H1 (cell line): ENCODE measurements at places on chromosomes 11 and 22.

- DNase-seq = peak; percentile 26
Measured at GRCh38 chr22:48404801-48405447, 1422.7 kb downstream of the BRD1 start.

DNA sequence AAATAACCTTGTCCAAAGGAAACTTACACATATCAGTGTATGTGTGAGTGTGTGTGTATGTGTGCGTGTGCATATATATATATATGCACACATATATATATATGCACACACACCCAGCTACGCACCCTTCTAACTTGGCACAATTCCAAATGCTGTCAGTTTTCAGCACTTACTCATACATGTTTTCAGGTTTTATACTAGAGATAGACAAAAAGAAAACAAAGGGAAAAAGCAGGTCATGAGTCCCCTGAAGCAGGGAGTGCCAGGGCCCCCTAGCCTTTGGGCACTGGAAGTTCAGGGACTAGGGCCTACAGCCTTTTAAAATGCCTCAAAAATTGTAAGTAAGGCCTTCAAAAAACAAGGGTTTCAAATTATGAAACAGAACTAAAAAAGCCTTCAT lies 265.4 kb downstream of the CADM1 start:
- DNase-seq = no peak

GRCh38 chr11:109769858-109770257 lies 323.3 kb upstream of the ZC3H12C start:
- no peak for DNase-seq

- DNase-seq = no peak
Measured at GRCh38 chr11:35083431-35084238, 55.3 kb upstream of the CD44 start.

DNA sequence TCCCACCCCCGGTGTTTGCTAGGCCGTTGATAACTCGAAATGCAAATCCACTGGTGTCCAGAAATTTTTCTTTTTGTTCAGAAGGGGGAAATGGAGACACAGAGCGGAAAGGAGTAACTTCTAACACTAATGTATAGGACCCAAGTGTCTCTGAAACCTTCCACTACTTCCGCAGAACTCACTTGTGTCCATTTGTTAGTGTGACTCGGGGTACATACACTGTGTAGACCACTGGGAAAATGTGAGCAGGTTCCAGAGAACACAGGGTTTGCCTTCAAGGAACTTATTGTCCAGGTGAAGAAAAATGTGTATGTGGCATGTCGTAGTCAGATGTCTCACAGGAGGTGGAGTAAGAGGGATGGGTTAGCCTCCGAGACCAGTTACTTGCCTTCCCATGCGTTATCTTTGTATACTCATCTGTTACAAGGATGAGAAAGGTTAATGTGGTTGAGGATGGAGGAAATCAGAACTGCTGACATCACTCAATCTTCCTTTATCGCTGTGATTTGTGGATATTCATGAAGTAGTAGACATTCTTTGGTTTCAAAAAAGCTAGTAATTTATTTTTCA lies 857 bp downstream of the ARCN1 start:
- no peak for DNase-seq

DNA sequence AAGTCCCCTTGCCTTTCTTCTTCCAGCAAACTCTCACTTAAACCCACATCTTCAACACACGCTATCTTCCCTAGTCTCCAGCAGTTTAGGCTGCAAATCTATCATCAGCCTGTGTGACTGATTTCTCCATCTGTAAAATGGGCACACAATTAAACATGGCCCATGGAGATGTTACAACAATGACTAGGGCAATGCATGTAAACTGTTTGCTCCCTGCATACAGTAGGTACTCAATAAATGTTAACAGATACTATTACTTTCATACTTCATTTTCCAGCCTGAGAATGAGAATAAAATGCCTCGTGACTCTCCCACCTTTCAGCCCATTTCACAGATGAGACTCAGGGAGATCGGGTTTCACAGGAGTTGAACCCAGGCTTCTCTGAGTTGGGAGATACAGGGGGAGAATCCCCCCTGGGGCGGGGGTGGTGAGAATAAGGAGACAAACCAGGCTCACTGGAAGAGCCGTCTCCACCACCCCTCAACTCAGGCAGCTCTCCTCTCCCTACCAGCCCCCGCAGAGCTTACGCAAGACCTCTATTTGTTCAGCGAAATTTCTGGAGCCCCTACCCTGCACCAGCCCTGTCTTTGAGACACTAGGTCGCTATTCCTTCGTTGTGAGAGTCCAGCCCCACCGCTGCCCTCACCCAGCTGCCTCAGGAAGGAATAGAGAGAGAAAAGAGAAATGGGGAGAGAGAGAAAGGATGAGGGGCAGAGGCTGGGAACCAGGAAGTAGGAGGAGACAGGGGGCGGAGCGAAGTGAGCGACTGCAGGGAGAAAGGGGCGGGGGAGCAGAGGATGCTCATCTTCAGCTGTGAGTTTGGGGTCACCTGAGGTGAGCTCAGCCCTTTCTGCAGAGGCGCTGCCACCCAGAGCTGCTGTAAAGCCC lies 42.1 kb upstream of the KLHL35 start:
- peak; percentile 86 for DNase-seq

DNA sequence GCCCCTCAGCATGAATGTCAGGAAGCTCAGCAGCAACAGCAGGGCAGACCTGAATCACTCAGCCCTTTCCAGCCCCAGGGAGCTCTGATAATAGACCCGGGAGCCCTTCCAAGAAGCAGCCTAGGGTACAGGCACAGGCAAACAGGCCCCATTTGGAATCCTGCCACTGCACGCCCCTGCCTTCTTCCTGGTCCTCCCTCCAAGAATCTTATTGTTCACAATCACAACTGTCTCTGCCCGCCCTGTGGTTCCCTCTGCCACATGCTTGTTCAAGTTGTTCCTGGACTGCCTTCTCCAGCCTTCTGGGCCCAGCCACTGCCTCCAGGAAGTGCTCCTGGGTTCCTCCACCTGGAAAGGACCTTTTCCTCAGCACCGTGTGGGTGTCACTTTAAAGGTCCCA lies 54.6 kb downstream of the LRRC32 start:
- no peak for DNase-seq

- no peak for DNase-seq
Measured at GRCh38 chr11:103378931-103379330, 269.7 kb downstream of the DYNC2H1 start.

GRCh38 chr11:78274739-78275138 lies 86.0 kb downstream of the USP35 start:
- DNase-seq = no peak

DNA sequence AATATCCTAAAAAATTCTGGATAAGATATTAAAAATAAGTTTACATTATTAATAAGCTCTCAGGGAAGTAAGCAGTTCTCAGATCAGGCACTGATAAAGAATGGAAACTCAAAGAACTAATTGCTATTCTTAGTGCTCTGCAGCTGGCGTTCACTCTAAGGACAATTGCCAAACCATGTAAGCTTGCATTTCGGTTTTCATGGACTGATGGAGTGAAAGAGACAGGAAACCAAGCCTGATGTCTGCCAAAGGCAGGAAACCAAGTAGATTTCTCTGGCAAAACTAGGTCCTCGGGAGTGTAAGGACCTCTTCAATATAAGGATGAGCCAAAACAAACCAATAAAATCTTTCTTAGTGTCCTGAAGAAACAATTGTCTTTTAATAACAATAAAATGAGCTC lies 355.2 kb downstream of the RAB38 start:
- no peak for DNase-seq

GRCh38 chr22:19800761-19801244 lies 40.2 kb downstream of the TBX1 start:
- no peak for DNase-seq

DNA sequence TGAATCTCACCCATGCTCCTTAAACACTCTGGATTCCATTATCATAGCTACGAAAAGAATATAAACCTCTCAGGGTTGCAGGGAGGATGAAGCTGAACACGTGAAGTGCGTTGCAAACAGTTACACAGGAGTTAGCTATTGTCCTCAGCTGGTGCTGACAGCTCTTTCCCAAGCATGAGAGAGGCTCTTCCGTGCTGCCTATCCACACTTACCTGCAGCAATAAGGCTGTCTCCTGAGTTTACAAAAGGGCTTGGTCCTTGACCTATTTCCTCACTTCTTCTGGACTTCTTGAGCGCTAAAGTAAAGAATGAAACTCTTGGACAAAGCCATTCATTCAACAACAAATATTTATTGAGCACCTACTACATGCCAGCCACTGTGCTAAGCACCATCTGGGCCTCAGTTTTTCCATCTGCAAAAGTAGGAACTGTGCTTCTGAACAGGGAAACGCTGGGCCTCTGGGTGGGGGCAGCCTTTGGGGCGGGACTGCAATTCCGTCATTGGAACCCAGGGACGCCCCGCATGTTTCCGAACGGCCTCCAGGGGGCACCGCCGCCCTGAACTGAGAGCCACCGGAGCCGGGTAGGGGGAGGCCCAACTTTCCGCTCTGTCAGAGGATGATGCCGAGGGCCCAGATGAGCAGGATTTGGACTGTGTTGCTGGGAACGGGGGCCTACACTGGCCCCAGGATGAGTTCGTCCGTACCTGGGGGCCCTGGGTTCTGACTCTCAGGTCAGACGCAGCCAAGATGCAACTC lies 651 bp upstream of the ARL2 start:
- DNase-seq = peak; percentile 93

DNA sequence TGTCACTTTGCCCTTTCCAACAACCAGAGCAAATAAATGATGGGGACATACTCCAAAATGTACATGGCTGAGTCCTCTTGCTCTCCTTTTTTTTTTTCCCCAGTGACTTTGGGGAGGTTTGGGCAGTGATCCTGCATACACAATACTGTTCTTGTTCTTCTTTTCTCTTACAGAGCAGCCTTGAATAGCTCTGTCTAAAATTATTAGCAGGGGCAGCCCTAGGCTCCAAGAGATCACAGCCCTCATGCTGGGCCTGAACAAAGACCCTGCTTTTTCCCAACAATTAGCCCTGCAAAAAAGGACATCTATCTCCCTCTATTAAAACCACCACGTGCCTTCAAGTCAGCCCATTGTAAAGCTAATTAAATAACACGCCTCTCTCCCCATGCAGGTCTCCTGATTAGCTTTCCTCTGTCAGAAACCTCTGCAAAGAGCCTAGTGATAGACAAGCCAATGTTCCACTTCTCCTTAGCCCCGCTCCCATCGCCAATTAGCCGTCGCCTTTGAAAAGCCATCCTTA lies 54.7 kb downstream of the ETS1 start:
- DNase-seq = peak; percentile 34

GRCh38 chr11:1382831-1383607 lies 6.7 kb upstream of the BRSK2 start:
- DNase-seq = peak; percentile 78

DNA sequence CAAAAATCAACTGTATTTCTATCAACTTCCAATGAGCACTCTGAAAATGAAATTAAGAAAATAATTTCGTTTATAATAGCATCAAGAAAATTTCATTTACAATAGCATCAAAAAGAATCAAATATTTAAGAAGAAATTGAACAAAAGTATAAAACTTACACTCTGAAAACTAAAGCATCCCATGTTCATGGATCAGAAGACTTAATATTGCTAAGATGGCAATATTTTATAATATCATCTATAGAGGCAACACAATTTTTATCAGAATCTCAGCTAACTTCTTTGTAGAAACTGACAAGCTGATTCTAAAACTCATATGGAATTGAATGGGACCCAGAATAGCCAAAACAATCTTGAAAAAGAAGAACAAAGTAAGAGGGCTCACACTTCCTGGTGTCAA lies 19.9 kb downstream of the NUP160 start:
- DNase-seq = no peak

GRCh38 chr11:14336507-14337503 lies 22.2 kb downstream of the RRAS2 start:
- no peak for DNase-seq

DNA sequence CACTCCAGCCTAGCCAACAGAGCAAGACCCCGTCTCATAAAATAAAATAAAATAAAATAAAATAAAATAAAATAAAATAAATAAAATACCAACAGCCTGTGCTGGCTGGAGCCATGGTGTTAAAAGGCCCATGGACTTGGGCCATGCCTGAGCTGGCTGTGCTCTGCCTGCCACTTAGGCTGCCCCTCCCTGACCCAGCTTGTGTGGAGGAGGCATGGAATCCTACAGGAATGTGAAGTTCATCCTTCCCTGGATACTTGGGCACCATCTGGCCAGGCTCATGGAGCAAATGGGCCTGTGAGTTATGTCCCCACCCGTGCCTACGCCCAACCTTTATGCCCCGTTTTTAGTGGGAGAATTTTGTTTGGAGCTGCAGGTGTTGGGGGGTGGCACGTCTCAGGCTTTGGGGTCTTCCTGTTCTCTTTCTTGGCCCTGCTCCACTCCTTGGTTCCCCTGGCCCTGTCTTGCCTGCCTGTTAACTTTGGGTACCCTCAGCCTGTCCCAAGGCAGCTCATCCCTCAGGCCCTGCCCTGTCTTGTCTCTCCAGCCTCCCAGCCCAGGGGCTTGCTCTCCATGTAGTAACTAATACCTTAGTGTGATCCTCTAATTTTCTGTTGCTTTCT lies 51.3 kb downstream of the BCR start:
- no peak for DNase-seq

DNA sequence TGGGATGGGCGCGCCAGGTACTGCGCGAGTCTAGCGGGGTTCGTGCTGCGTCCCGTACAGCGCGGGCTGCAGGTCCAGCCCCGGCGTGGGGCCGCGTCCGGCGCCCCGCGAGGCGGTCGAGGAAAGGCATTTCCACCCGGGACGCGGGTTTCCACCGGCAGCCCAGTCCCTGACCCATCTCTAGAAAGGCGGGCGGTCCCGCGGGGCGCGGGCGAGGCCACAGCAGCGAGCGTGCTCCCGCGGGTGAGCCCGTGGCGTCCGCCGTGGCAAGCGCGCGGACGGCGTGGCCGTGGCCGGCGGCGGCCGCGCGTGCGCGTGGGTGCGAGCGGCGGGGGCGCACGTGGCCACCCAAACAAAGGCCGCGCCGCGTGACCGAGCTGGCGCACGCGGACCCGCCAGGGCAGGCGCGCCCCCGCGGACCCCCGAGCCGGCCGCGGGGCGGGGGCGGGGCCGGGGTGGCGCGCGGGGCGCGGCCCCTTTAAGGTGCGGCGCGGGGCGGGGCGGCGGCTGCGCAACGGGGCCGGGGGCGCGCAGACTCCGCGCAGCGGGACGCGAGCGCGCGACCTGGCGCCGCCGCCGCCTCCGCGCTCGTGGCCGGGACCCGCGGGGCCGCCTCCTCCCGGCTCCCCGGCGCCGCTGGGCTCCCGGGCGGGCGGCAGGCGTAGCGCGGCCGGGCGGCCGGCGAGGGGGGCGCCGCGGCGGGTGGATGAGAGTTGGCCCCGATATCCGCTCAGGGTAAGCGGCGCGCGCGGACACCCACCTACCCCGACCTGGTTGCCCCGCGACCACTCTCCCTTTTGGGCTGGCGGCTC lies 39.3 kb upstream of the CELSR1 start:
- no peak for DNase-seq

DNA sequence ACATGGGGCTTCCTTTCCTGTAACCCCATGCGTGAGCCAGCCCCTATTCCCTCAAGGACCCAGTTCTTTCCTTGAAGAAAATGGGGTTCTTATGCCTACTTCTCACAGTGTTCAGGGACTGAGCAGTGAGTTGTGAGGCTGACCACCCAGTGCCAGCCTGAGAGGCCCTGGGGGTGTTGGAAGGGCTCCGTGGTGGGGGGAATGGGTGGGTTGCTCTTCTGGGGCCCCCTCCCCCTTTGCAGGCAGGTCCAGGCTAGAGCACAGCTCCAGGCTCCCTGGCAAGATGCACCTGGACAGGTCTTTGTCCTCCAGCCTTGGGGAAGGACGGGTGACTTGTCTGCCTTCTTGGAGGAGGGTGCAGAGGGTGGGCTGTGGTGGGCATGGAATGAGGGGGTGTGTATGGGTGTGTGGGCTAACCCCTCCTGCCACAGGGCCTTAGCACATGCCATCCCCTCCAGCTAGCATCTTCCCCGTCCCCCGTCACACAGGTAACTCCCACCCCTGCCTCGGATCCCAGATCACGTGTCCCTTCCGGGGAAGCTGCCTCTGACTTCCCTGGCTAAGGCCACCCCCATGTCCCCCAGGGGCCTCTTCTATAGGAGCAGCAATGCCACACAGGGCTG lies 64.6 kb downstream of the MYEOV start:
- DNase-seq = peak; percentile 39
